Breast epithelium (tissue), 4 donors: ENCODE measurements at places on chromosomes 7 and 10.

GRCh38 chr10:20890491-20891337 is 6.4 kb downstream of the NEBL start:
- DNase-seq, result no peak

DNA sequence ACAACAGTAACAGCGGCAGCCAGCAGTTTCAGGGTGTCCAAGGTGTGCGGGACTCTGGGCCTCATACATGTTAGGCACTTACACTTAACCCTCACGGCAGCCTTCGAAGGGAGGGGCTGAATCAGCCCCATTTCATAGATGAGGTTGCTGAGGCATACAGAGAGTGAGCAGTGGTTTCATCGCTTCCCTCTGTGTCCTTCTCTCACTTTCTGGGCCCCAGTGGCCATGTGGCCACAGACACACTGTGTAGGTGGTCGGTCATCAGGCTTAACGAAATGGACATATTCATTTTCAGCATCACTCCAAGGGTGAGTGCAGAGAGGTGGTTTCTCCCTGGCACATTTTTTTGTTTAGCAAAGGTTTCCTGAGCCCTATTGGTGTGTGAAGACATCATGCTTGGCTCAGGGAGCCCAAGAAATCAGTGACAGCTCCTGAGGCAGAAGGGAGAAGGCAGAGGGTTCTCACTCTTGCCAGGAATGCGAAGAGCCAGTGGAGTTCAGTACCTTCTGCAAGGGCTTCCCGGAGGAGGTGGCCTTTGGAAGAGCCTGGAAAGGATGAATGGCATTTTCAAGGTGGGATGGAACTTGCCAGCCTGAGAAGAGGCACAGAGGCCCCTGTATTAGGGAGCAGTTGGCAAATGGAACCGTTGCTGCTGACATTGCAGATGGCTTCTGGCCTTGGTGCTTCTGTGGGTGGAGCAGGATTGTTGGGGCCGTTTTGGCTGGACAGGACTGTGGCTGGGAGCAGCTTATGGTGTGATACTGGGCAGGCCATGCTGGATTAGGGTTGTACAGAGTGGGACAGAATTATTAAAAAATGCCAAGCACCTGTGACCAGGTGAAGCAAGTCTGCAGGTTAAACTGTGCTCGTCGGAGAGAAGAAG is 61.7 kb upstream of the PPIF start:
- DNase-seq, result no peak

GRCh38 chr10:66684581-66684980 is 241.3 kb upstream of the LRRTM3 start:
- no peak for DNase-seq

DNA sequence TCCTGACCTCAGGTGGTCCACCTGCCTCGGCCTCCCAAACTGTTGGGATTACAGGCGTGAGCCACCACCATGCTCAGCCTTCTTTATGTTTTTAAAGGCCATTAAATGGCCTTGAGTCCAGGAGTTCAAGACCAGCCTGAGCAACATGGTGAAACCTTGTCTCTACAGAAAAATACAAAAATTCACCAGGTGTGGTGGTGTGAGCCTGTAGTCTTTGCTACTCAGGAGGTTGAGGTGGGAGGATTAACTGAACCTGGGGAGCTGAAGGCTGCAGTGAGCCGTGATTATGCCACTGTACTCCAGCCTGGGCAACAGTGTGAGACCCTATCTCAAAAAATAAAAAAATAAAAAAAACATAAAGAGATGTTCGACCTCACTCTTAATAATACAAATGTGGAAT is 11.0 kb downstream of the SMO start:
- no peak for DNase-seq

DNA sequence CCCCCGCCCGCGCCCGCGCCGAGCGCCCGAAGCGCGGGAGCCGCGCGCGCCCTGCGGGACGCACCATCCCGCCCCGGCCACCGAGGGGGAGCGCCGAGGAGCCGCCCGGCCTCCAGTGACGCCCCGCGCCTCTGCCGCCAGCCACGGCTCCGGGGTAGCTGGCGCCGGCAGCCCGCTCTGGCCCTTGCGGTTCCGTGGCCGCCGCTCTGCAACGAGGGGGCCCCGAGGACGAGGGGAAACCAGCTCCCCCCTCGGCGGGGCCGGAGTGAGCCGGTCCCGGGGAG is at the start of gene PAXIP1:
TSS of gene PAXIP1 (minus strand) at position 33 of the 284 bp plus-strand sequence. CDS start 195 bp downstream, outside the sequence.
- DNase-seq, result no peak

- DNase-seq, result no peak
These were observed 298.3 kb upstream of the ZMIZ1 start for GRCh38 chr10:78770167-78771090.

- no peak for DNase-seq
These were observed 76.4 kb upstream of the NRP1 start for GRCh38 chr10:33410860-33411234.

DNA sequence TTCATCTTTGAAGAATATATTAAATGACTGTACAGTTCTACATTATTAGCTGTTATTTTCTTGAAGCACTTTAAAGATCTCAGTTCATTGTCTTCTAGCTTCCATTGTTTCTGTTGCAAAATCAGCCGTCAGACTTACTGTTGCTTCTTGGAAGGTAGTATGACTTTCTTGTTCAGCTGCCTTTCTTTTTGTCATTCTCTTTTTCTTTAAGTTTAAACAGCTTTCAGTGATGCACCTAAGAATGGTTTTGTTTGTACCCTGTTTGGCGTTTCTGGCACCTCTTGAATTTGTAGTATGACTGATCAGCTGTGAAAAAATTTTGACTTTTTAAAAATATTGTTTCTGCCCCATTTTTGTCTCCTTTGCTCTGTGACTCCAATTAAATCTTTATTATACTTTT is 9.3 kb downstream of the MKLN1 start:
- DNase-seq, result no peak

DNA sequence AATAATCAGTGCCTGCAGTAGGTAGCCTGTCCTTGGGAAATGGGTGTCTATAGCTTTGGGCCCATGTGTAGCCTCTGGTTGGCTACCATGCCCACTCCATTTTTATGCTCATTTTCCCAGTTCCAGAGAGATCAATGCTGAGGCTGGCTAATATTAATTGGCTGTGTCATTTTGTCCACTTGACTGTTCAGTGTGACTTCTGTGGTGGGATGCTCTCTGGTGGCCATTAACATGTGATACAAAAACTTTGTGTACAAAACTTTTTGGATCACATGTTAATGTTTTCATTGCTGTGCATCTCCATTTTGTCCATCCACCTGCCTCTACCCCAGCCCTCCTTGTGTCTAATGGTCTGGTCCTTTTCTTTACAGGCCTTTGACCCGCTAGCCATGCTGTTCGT is 22.7 kb downstream of the VIM start:
- DNase-seq, result no peak

- DNase-seq, result no peak
These were observed 58.0 kb downstream of the PDSS1 start for GRCh38 chr10:26755443-26755903.

DNA sequence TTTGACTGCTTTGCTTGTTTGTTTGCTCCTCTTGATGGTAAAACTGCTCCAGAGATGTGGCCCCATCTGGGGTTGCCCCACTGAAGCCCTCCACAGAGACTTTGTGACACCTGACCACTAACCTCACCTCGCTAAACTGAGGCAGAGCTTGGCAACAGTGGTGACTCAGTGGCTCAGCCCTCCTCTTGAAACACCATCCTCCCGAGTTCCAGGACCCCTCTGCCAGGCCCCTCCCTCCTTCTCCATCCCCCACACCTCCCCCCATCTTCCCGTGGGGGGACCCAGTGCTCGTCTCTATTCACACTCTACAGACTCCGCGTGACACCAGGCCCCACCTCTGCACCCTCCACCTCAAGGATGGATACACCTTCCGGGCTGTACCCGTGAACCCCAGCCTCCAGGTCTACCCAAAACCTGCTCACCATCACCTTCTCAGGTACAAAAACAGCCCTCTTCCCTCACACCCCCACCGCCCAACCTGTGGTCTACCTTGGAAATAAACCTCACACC is 19.0 kb upstream of the RET start:
- no peak for DNase-seq

GRCh38 chr10:70742537-70743429 is 42.4 kb downstream of the TBATA start:
- DNase-seq, result no peak

DNA sequence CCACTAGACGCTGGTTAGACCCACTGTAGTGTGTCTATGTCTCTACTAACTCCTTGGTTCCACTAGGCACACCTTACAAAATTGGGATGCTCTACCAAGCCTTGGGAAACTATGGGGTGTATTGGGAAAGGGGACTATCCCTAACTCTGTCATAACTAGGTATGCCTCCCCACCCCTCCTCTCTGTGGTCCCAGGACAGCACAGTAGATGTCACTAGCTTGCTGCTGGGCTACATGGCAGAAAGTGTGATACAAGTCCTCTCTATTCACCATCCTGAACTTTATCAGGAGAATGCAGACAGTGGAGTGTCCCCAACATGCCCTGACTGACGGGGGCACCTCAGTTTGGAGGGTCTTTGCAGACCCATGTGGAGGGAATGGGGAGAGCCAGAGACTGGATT is 30.3 kb upstream of the TMEM273 start:
- DNase-seq, result no peak

DNA sequence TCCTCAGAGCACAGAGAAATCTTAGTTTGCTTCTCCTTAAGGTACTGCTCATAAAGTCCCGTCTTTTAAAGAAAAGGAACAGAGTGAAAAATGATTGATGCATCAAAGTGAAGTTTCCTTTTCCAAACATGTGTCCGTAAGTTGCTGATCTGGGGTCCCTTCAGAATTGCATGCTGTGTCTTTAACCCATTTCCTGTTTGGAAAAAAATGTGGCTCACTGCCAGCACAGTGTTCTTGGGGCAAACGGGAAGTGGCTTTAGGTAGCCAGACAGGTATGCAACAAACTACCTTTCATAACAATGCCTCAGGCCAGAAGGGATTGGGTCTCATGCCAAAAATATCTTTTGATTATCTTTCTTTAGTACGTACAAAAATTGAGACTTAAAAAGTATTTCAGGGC is 50.9 kb downstream of the TFAM start:
- no peak for DNase-seq

GRCh38 chr7:64183126-64183742 is 23.8 kb upstream of the ZNF735 start:
- DNase-seq, result no peak

DNA sequence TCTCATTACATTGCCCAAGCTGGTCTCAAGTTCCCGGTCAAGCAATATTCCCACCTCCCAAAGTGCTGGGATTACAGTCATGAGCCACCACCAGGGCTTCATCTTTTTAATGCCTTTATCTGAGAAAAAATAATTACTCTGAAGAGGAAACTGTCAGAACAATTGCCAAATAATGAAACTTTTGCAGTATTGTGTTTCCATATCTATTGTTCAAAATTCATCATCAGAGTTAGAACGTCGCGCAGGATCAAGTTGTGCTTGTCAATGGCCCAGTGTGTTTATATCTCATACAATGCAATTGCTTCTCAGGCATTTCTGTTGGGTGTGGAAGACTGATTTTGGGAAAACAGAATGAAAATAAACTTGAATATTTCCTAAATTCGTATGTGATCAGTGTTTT is 143.1 kb downstream of the ARID5B start:
- no peak for DNase-seq

- no peak for DNase-seq
These were observed 100.6 kb downstream of the RBM20 start for GRCh38 chr10:110744782-110745181.

DNA sequence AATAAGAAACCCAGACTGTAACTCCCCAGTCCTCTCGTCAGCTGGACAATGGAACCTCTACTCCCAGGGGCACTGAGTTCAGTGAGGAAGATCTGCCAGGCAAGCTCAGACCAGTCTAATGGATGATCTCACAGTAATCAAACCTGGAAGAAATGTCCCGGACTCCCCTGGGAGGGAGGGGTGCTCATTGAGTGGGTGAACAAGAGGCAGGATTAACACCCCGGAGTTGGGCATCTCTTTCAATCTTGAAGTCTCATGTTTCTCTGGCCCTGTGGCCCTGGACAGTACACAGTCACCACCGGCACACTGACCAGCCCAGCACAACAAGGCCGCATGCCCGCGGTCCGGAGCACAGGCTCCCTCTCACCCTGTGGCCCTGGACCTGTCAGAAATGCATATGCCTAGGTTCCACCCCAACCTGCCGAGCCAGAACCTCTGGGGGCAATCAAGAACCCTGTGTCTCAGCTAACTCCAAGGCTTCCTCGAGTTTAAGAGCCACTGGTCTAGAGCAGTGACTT is 27.8 kb downstream of the CXCL12 start:
- no peak for DNase-seq

- no peak for DNase-seq
These were observed 147.1 kb upstream of the GHITM start for GRCh38 chr10:83991986-83992753.

DNA sequence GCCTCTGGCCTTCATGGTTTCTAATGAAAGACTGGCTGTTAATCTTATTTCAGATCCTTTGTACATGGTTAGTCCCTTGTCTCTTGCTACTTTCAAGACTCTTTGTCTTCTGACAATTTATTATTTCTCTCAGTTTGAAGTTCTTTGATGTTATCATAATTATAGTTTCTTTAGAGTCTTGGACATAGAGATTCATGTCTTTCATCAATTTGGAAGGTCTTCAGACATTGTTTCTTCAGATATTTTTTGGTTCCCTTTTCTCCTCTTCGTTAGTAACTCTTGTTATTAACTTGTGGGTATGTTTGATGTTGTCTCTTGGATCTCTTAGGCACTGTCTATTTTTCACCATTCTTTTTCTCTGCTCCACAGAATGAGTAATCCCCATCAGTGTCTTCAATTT is 8.7 kb downstream of the ZNF37A start:
- DNase-seq, result no peak

DNA sequence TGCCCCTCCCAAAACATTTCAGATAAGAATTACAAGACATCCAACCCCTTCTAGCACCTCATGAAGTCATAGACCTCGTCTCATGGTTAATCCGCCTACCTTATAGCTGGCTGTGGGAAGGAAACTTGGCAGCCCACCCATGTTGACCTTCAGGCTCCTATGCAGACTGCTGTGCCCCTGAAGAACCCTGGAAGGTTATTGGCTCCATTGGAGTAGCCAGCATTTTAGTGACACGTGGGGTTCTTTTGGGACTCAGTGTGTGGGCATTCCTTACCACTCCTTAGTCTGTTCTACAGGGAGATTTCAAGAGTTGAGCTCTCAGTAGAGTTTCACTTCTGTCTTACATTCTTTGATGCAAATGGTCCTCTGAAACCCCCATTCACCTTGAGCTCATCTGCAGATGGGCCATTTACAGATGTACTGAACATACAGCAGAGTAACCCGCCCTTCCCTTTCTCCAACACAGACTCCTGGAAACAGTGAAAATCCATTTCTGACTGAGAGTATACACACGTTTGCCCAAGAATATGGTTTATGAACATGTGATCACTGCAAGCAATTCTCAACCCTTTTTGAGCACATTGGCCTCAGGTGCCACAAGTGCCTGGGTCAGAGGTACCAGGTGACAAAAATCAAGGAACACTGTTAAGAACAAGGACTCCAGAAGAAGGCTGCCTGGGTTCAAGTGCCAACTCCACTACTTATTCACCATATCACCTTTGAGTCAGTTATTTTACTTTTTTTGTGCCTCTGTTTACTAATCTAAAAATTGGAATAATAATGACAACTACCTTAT is 54.0 kb upstream of the HECW1 start:
- DNase-seq, result no peak
